ENCODE measurements at places on chromosomes 5 and 9.

- peak; percentile 17 for DNase-seq
Measured at GRCh38 chr9:100554935-100555401, 22.9 kb upstream of the CAVIN4 start.

DNA sequence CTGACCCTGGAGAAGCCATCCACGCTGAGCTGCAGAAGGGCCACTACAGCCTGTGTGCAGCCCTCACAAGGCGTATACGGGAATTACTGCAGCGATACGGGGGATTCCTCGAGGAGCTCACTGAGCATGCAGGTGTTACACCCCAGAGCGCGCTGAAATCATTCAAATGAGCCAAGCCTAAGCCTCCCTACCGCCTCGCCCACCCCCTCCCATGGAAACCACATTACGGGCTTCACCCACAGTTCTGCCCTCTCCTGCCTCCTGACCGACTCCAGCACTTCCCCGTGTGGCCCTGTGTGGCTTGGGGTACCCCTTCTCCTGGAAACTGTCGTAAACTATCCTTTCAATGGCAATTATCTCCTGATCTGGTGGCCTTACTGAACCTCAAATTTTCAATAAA, 13.3 kb downstream of the SURF6 start:
- DNase-seq = no peak

- DNase-seq = no peak
Measured at GRCh38 chr5:110612794-110613247, 113.7 kb downstream of the TMEM232 start.

DNA sequence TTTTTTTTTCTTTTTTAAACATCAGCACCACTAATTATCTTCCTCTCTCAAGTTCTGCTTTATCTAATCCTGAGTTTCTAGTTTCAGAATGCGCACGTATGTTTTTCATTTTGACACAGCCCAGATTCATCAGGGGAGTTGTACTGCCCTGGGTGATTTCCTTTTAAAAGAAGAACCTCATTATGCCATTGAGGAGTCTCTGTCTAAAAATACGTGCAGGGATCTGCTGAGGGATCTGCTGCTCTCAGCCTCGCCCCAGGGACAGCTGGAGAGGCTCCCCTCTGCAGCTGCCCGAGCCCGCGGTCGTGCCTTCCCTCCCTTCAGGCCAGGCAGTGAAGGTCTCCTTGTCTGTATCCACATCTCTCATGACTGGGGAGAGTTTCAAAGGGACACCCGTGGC, 273.1 kb downstream of the ARHGEF28 start:
- DNase-seq = no peak

GRCh38 chr9:33878691-33879366, 61.9 kb downstream of the UBE2R2 start:
- DNase-seq = no peak

DNA sequence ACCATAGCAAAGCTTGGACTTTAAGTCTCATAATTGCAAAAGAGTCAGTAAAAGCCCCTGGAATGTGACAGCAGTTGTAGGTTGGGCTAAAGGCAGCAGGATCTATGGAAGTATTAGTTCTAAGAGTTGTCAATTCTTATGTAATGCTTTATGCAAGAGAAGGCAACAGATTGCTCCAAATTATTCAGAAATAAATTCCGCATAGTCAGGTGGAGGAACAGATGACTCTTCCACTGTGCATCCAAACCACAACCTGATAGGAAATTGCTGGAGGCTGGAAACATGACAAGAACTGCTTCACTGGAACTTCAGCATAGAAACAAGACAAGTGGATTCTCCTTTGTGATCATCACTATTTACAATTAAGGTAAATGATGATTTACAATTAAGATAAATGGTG, 101.0 kb downstream of the STARD4 start:
- no peak for DNase-seq

DNA sequence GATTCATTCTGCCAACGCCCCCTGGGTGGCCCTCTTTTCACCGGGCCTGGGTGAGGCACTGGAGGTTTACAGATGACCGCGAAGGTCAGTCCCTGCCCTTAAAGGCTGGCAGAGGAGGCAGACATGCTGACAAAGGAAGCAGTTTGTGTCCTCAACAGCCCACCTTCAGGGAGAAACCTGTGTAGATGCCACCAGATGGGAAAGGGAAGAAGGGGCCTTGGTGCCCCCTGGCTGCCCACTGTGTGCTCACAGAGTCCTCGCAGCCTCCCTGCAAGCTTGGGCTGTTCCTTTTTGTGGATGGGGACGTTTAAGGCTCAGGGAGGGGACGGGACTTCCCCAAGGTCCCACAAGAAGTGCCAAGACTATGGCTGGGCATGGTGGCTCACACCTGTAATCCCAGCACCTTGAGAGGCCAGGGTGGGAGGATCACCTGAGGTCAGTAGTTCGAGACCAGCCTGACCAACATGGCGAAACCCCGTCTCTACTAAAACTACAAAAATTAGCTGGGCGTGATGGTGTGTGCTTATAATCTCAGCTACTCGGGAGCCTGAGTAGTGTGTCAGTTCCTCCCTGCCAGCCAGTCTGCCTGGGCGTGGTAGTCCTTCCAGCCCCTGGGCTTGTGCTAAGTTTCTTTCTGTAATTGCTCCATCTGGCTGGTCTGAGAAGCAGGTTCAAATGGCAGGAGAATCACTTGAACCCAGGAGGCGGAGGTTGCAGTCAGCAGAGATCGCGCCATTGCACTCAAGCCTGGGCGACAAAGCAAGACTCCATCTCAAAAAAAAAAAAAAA, 36.2 kb downstream of the NEK6 start:
- peak; percentile 59 for DNase-seq

- DNase-seq = peak; percentile 85
Measured at GRCh38 chr9:131046581-131047202, 37.7 kb downstream of the LAMC3 start.

- no peak for DNase-seq
Measured at GRCh38 chr5:128949847-128950546, 15.3 kb upstream of the SLC27A6 start.

- no peak for DNase-seq
Measured at GRCh38 chr5:31086839-31087415, 106.6 kb upstream of the CDH6 start.

- DNase-seq = no peak
Measured at GRCh38 chr9:36325081-36325828, 67.0 kb upstream of the GNE start.

GRCh38 chr9:133539991-133540697, 5.6 kb downstream of the ADAMTSL2 start:
- no peak for DNase-seq

- DNase-seq = peak; percentile 70
Measured at GRCh38 chr5:102617191-102618187, 118.7 kb upstream of the SLCO6A1 start.

DNA sequence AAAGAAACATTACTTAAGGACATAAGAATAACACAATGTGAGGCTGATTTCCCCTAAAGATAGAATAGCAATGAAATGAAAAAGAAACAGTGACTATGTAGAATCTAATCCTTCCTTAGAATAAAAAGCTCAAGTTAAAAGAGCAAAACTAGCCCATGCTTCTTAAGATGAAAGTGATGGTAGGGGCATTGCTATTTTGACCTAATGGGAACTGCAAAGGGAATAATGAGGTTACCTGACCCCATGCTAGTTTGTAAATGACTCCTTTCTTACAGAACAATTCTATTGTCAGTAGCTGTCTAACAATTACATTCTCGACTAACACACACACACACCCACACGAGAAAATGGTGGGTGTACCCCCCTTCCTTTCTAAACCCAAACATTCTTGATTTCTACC, 575.8 kb downstream of the CSNK1G3 start:
- DNase-seq = no peak

GRCh38 chr9:136437430-136437829, 2.2 kb downstream of the INPP5E start:
- peak; percentile 34 for DNase-seq

DNA sequence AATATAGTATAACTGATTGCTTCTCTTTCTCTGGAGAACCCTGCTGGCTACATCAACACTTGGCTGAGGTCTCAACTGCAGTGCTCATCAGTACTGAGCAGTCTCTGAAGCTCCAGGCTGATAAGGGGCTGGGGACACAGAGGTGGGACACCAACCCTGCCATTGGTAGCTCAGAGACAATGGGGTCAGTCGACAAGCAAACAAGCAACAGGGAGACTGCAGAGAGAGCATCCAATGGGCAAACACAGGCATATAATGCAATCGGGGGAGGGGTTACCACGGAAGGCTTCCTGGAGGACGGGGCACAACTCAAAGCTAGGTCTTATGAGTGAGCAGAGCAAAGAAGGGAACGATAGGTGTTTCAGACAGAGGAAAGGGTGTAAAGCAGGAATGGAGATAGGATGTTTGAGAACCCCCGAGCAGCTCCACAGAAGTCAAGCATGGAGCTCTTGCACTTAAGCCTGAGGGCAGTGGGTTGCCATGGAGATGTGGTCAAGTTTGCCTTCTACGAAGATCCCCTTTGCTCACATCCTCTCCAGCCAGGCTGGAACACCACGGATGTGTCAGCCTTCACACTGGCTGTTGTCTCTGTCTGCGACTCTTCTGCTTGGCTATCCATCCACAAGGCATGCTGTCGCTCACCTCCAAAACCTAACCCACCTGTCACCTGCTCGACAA, 21.5 kb upstream of the AKNA start:
- DNase-seq = peak; percentile 51

DNA sequence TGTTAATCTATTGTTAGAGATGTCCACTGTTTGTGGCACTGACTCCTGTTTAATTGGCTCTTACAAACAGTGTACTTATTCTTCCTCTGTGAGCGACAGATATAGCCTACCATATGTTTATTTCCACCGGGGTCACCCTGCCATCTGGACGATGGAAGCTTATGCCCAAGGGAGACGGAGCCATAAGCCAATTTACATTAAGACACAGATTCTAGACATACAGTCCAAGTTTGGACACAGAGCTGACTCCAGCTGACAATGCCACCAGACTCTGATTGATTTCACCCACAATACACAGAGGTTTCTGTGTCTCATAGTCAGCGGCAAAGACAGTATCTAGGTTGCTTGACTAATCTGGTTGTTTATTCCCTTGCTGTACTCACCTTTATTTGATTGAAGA, 198.9 kb downstream of the ENC1 start:
- DNase-seq = no peak

GRCh38 chr5:80408484-80409366, 861 bp downstream of the ZFYVE16 start:
- peak; percentile 32 for DNase-seq

DNA sequence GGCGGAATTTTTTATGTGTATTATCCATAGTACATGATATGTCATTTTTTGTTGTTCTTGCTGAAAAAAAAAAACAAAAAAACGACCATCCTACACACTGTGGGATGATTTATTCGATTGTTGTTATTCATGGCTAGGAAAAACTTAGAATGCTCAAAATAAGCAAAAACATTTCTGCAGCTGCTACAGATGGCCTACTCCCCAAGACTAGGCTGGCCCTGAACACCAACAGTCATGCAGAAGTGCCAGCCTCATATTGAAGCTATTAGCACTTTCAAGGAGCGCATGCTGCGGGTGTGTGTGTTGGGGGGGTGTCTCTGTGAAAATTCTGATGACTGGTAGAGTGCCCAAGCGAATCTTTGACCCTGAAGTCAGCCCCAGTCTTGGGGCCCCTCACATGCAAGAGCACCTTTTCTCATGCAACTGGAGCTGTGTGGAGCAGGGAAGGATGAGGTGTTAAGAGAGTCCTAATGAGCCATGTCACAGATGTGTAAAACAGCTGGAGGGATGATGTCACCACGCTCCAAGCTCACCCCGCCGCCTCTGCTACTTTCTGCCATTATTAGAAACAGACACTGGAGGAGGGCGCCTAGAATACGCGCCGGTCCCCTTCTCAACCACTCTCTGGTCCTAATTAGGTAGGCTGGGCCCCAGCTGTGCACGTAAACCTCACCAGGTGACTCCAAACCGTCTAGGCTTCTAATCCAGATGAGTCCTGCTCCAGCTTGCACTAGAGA, 61.0 kb upstream of the SMIM23 start:
- no peak for DNase-seq

DNA sequence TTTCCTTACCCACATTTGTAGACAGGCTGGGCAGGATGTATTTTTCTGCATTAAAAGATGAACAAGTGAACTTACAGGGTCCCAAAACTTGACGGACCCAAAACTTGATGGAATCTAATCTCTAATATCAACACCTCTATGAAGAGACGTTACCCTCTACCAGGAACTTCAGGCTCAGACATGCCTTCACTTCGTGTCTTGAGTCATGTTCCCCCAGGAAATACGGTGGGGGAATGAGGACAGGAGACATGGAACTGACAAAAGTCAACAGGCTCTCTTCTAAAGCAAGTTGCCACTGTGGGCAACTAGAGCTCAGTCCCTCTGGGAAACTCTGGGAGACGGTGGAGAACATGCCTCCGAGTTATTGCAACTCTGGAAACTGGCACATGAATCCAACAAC, 196.1 kb downstream of the PAPPA start:
- DNase-seq = no peak

- no peak for DNase-seq
Measured at GRCh38 chr5:139569270-139569955, 8.3 kb downstream of the UBE2D2 start.

GRCh38 chr9:93536167-93536566, 40.2 kb upstream of the PHF2 start:
- DNase-seq = no peak

DNA sequence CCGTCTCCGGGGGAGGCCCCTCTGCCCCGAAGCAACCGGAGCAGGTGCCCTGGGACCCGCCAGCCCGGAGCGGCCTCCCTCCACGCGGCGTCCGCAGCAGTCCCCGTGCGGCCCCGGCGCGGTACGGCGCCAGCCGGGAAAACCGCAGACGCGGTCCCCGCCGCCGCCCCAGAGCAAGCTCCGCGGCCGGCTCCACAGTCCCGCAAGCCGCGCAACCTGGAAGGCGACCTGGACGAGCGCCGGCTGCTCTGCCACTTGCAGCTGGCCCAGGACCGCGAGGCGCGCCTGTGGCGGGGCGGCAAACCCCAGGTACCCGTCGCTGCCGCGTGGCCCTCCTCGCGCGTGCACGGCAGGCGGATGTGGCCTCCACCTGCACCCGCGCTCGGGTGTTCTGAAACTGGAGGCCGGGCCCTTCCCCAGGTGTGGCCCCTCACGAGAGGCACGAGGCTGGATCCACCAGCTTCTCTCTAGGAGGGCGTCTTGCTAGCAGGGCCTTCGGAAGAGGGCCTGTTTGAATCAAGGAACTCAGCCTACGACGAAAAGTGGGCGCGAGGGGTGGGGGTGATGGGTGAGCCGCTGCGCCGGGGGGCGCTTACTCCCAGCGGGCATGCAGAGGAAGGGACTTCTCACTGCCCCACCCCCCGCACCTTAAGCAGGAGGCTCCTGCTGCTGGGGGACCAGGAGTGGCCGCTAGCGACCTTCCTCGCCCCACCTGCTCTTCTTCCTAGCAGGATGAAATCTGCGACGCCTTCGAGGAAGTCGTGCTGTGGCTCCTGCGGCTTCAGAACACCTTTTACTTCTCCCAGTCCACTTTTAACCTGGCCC, 602 bp downstream of the CCNI2 start:
- no peak for DNase-seq

DNA sequence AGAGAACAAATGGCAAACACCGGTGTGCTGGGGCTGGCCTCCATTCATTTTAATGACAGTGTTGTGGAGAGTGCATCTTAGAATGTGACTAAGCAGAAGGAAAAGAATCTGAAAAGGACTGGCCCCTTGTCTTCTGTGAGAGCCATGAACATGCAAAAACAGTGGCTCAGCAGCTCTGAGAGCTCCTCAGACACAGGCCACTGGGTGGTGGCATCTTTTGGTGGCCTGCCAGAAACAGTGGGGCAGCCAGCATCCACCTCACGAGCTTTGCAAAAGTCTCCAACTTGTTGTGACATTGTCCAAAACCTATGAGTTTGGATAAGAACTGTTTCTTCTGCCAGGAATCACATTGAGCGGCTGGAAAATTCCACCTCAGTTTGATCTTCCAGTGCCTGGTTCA, 233.4 kb downstream of the NR3C1 start:
- DNase-seq = no peak

All from foreskin fibroblast (primary cell).